ENCODE measurements at places on chromosomes 12 and 14.

DNA sequence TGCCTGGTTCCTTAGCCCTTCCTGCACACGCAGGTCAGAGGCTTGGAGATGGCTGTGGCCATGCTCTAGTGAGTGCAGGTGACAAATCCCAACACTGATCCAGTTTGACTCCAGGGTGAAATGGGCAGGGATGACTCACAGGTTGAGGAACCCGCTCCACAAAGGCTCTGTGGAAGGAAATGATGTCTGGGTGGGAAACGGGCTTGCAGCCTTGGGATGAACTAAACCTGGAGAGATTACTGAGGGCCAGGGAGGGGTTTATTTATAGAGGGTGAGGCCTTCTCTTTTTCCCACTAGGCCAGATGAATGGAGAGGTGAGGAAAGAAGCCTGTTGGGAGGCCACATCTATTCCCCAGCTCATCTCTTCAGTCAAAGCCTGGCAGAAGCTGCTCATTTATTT is 29.3 kb upstream of the EMP1 start:
- no peak for DNase-seq

GRCh38 chr12:3304436-3305165 is 186.4 kb upstream of the PRMT8 start:
- no peak for DNase-seq

DNA sequence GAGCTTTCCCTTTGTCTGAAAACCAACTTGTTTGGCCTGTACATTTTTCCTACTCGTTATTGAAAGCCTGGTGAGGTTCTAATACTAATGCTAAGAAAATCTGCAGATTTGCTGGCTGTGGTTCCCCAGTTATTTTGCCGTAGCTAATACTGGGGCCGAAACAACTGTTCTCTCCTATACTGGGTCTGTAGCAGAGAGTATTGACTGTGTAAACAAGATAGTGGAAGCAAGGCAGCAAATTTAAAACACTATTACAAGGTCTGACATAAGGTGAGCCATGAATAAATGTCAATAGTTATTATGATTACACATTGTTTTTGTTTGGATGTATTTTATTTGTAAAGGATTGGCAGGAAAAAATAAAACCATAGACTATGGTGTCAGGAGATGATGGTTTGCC is 1244.0 kb downstream of the AACS start:
- no peak for DNase-seq

DNA sequence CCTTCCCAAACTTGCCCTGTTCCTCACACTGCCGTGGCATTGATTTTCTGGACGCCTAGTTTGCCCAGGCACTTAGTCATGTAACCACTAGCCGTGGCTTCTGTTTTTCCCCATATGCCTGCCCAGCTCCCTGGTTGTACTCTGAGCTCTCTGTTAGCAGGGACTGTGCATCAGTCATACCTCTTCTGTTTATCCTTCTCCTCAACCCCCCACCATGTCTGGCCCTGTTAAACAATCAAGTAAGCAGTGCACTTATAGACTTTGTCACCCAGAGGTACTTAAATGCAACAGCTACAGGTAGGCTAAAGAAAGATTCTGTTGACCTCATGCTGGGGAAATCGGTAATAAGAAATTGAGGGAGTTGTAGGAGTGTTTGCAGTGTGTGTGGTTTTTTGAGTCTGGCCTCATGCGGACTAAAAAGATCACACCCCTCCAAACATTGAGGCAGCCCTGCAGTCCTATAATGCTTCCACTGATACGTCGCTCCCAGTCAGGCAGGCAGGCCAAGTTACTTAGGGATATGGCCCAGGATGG is 17.0 kb downstream of the UBE3B start:
- DNase-seq: no peak

DNA sequence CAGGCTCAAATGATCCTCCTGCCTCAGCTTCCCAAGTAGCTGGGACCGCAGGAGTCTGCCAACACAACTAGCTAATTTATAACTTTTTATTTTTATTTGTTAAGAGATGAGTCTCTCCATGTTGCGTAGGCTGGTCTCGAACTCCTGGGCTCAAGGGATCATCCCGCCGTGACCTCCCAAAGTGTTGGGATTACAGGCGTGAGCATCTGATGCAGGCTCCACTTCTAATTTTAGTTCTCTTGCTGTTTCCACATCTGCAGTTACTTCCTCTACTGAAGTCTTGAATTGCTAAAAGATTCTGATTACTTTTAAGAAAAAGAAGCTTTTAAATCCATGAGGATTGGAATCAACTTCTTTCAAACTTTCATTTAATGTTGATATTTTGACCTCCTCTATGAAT is 13.4 kb upstream of the SNX6 start:
- no peak for DNase-seq

- DNase-seq: no peak
These were observed 19.5 kb downstream of the ARL6IP4 start for GRCh38 chr12:122999986-123000420.

DNA sequence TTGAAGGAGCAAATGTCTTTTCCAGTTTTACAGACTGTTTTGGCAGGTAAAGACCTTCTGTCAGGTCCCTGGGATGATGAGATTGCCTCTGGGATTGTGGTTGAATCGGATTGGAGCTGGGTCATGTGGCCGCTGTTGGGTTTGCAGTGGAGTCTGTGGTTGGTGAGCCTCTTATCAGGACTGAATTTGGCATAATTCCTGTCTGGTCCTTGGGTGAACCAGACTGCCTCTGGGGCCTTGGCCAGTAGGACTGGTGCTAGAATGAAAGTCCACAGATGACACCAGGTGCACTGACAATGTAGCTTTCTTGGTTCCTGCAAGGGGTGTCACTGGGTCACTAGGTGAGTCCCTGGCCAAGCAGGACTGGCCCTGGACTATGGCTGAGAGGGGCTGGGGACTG is 155.3 kb downstream of the TPH2 start:
- DNase-seq: no peak

- no peak for DNase-seq
These were observed 37.3 kb downstream of the RFLNA start for GRCh38 chr12:124332058-124332672.

GRCh38 chr12:97989366-97989940 is 525.9 kb upstream of the TMPO start:
- no peak for DNase-seq

DNA sequence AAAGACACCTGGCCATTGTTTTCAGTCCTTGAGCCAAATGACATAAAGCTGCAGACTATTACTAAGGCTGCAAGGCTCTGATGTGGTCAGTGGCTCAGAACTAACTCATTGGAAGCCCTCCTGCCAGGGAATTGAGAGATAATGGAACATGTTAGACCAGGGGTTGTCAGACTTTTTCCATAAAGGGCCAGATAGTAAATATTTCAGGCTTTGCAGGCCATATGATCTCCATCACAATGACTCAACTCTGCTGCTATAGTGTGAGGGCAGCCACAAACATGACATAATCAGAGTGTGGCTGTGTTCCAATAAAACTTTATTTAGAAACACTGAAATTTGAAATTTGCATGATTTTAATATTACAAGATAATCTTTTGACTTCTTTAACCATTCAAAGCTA is 140.3 kb downstream of the TMEM30B start:
- DNase-seq: no peak

Measured in cortex of kidney (tissue), 1 donor.